ENCODE measurements at places on chromosomes 4 and X. TPM values are rescaled to one million over a fixed set of nuclear protein-coding genes. Genes with fewer than 3 reads are reported as not detected.

GRCh38 chr4:142974328-142974727 lies 128.2 kb upstream of the INPP4B start:
- DNase-seq: no peak

DNA sequence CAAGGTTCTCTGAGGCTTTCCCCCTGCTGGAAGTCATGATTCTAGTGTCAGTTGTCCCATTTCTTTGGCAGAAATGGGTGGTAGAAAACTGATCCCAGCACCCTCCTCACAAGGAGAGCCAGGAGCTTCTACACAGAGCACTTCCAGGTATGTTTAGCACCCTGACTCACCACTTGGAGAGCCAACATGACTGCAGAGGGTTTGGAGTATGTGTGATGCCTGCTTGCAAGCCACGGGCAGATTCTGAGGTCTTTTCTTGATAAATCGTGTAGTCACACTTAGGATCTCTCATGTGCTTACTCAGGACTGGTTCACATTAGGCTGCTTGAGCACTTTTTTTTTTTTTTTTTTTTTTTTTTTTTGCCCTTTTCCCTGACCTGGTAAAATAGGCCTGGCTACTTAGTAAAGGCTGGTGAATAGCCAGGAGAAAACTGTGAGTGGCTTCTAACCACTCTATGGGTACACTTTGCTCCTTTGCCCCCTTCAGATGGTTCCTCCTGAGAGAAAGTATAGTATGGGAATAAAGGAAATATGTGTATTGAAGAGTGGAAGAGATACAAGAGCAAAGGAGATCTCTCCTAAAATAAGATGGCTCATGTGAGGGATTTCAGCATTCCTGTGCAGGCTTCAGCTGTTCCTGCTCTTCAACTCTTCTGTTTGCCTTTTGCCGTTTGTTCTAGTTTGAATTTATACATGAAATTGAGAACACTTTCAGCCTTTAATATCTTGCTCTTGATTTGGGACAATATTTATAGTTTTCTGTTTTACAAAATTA lies 103.6 kb downstream of the EMCN start:
- no peak for DNase-seq

GRCh38 chrX:11287505-11287904 lies 5.7 kb upstream of the AMELX start:
- no peak for DNase-seq

- no peak for DNase-seq
Measured at GRCh38 chrX:147376601-147377422, 534.9 kb upstream of the FMR1 start.

DNA sequence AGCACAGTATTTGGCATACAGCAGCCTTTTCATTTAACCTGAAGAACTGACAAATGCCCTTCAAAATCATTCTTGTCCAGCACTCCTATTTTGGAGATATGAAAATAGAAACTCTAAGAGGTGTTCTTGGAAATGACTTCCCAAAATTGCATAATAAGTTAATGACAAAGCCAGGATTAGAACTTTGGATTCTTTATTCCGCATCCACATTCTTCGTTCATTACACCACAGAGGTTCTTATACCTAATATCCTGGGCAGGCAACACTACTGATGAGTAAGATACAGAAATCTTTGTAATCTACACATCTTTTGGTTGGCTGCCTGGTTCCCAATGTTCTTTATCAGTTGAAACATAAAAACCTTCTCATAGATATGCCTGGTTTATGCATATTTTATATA lies 5.9 kb downstream of the COL25A1 start:
- DNase-seq: no peak

- DNase-seq: no peak
Measured at GRCh38 chr4:101370663-101371210, 23.4 kb upstream of the PPP3CA start.

GRCh38 chrX:40012868-40013265 lies 84.9 kb downstream of the BCOR start:
- peak; percentile 73 for DNase-seq

TMPRSS11D gene
- total RNA-seq: not detected

MORC4 gene
- total RNA-seq: 5.6 TPM

FAAH2 gene
- 7.5 TPM for total RNA-seq

MGST2 gene
- 17.0 TPM for total RNA-seq

Measured in H7 (cell line).